ENCODE measurements at places on chromosomes 6 and 20. TPM values are rescaled to one million over a fixed set of nuclear protein-coding genes. Genes with fewer than 3 reads are reported as not detected.

Gene PSMF1
- total RNA-seq = 118 TPM

Gene AIF1
- total RNA-seq = 9.8 TPM

DNA sequence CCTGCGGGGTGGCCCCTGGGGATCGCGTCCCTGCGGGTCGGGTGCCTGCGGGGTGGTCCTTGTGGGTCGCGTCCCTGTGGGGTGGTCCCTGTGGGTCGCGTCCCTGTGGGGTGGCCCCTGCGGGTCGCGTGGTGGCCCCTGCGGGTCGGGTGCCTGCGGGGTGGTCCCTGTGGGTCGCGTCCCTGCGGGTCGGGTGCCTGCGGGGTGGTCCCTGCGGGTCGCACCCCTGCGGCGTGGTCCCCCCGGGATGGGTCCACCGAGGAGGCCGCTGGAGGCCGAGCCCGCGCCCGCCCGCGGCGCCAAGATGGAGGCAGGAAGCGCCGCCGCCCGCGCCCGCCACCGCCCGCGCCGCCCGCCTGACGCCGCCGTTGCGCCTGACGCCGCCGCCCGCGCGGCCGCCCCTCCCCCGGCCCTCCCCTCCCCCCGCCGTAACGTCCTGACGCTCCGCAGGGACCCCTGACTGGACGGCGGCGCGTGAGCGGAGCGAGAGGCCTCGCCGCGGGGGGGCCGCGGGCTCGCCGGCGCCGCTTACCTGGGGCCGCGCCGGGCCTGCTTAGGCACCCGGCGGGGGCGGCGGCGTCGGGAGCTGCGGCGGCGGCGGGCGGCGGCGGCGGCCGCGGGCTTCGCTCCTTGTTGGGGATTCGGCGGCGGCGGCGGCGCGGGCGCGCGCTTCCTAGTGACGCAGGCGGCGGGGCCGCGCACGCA, at the start of gene GMEB2:
TSS of gene GMEB2 (minus strand) at position 678 of the 705 bp plus-strand sequence. CDS start 7,704 bp downstream, outside the sequence.
- peak within 1 kb of the TSS; percentile 94 for H3K27ac ChIP-seq
- H3K4me1 ChIP-seq = peaks cover 2% of the 10 kb centered on the region
- peak; percentile 58 for DNase-seq
- no peaks in the 10 kb centered on the region for H3K27me3 ChIP-seq
- peak within 1 kb of the TSS; percentile 99 for H3K4me3 ChIP-seq

DNA sequence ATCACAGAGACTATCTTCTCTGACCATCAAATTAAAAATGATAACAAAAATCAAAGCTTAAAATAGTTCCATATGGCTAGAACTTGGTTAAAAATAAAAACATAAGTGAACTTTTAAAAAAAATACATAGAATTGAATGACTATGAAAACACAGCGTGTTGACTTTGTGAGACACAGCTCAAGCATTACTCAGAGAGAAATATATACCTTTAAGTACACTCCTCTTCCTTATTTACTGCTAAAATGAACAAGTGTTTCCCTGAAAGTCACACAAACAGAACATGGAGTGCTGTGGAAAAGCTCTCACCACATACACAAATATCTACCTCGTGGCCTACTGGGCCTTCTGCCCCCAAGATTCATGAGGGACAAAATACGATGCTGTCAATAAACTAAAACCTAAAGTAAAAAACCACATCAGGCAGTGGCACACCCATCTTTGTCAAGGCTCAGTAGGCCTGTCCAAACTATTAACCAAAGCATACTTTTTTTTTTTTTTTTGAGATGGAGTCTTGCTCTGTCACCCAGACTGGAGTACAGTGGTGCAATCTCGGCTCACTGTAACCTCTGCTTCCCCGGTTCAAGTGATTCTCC, 7.5 kb downstream of the FAXC start:
- H3K27ac ChIP-seq = no peak overlapping the region
- H3K36me3 ChIP-seq = peaks cover 3% of the 10 kb centered on the region
- H3K27me3 ChIP-seq = no peaks in the 10 kb centered on the region
- DNase-seq = no peak
- H3K4me3 ChIP-seq = no peak overlapping the region

DNA sequence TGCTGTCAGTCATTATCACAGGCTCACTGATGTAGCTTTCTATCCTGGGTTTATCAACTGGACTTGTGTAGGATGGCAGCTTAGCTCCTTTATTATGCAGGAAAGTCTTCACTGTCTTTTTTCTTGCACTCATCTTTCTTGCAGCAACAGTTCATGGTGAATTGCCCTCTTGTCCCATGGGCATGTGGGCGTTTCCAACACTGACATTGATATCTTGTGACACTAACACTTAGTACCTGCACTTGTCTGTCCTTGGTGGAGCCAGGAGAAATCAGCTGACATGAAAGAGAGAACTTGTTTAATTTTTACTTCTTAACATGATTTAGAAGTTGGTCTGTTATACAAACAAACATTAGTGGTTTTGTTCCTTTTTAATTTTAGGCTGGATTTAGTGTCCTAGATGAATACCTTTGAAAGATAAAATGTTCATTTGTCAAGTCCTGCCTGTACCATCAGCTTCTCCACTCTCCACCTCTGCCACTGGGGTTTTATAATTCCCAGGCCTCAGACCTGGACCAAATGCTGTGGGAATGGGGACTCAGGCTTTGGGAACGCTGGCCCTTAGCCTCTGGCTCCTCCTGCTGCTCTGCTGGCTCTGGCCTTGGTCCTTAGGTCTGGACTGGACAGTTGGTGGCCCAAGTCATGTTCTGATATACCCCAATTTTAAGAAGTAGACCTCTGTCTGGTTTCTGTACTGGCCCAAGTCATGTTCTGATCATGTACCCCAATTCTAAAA, 161.0 kb upstream of the LAMP5 start:
- no peaks in the 10 kb centered on the region for H3K4me1 ChIP-seq
- no peak overlapping the region for H3K27ac ChIP-seq
- no peaks in the 10 kb centered on the region for H3K27me3 ChIP-seq
- H3K36me3 ChIP-seq = no peaks in the 10 kb centered on the region
- DNase-seq = no peak
- no peak overlapping the region for H3K4me3 ChIP-seq

DNA sequence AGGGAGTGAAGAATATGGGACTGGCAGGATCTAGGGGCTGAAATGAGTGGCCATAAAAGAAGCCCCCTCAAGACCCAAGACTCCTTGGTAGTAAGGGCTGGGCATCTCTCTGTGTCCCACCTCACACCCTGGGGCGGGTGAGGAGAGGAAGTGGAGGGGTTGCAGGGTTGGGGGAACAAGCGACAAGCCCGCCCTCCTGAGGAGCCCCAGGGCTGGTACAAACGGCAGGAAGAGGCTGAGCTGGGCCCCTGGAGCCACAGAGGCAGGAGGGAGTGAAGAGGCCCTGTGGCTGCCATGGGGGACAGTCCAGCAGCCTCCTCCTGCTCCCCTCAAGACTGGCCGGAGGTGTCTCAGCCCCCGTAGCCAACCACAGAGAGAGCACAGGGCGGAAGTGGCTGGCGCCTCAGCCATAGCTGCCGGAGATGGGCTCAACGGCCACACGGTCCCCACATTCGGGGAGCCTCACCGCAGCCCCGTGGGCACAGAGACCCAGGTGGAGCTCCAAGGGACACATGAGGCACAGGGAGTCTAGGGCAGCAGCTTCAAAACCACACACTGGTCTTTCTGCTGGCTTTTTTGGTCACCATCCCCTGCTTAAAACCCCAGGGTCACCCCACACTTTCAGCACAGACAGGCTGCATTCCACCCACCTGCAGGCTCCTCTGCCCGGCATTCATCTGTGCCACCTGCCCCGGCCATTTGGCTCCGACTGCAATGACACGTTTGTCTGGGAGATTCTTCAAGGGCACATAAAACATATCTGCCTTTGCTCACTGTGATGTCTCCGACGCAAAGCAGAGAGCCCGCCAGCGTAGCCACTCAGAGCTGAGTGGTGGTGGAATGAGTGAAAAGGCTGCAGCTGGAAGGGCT, 524 bp downstream of the C20orf203 start:
- DNase-seq = no peak
- no peak overlapping the region for H3K27ac ChIP-seq
- H3K4me3 ChIP-seq = no peak overlapping the region
- H3K4me1 ChIP-seq = peaks cover 13% of the 10 kb centered on the region
- no peaks in the 10 kb centered on the region for H3K36me3 ChIP-seq

- no peak for DNase-seq
- H3K36me3 ChIP-seq = no peaks in the 10 kb centered on the region
- H3K4me3 ChIP-seq = no peak overlapping the region
- no peak overlapping the region for H3K27ac ChIP-seq
- H3K4me1 ChIP-seq = peaks cover 7% of the 10 kb centered on the region
Observed at GRCh38 chr20:20020908-20021307, 3.7 kb downstream of the NAA20 start.

- DNase-seq = no peak
- H3K4me1 ChIP-seq = no peaks in the 10 kb centered on the region
- no peak overlapping the region for H3K4me3 ChIP-seq
- no peak overlapping the region for H3K27ac ChIP-seq
- H3K27me3 ChIP-seq = no peaks in the 10 kb centered on the region
- no peaks in the 10 kb centered on the region for H3K36me3 ChIP-seq
Observed at GRCh38 chr6:45184937-45185336, 143.2 kb upstream of the RUNX2 start.

- no peaks in the 10 kb centered on the region for H3K36me3 ChIP-seq
- H3K27ac ChIP-seq = no peak overlapping the region
- no peak overlapping the region for H3K4me3 ChIP-seq
- no peak for DNase-seq
- no peaks in the 10 kb centered on the region for H3K27me3 ChIP-seq
Observed at GRCh38 chr6:10081957-10082356, 332.9 kb downstream of the TFAP2A start.
